ENCODE measurements at places on chromosomes 4 and X.

DNA sequence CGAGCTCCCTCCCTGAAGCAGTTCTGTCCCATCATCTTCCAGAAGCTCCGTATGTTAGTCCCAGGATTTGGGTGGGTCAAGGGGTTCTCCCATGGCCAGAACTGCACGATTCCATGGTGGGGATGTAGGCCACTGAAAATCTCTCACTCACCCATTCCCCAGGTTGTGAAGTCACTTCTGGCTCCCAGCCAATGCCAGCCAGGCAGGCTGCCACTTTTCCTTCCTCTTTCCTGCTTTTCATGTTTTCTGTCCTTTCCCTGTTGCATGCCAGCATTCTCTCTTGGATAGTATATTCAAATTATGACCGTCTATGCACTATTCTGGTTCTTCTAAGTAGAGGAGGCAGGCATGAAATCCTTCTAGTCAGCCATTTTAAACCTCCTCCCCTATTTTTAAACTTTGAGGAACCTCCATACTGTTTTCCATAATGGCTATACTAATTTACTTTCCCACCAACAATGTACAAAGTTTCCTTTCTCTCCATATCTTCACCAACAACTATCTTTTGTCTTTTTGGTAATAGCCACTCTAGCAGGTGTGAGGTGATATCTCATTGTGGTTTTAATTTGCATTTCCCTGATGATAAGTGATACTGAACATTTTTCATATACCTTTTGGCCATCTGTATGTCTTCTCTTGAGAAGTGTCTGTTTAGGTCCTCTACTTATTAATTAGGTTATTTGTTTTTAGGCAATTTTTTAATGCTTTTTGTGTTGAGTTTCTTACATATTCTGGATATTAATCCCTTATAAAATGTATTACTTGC, 182.1 kb upstream of the TET2 start:
- DNase-seq, result no peak

DNA sequence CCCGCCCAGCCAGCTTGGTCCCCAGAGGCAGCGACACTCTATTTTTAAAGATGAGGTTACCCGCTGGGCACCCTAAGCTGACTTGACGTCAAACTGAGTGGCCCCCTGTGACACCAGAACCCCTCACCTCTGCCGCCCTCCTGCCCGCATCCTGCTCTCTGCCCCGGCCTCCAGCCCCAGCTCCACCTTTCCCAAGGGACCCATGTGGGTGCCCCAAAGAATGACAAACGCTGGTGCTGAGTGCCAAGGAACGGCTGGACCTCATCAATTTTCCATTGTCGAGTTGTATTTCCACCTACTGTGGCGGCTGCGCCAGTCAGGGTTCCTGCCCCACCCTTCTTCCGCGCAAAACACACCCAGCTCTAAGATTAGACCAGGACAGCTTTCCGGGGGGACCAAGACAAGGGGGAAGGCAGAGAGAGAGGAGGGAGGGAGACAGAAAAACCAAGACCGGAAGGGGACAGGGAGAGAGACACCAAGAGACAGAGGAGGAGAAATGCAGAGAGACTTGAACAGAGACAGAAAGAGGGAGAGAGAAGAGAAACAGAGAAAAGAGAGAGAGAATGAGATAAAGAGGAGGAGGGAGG, 2.0 kb downstream of the PRKX start:
- no peak for DNase-seq

- DNase-seq, result no peak
Measured at GRCh38 chrX:107738768-107739167, 36.8 kb downstream of the TSC22D3 start.

- DNase-seq, result no peak
Measured at GRCh38 chrX:24002167-24002566, 24.8 kb downstream of the KLHL15 start.

- DNase-seq, result no peak
Measured at GRCh38 chr4:104117776-104118175, 376.9 kb downstream of the CXXC4 start.

DNA sequence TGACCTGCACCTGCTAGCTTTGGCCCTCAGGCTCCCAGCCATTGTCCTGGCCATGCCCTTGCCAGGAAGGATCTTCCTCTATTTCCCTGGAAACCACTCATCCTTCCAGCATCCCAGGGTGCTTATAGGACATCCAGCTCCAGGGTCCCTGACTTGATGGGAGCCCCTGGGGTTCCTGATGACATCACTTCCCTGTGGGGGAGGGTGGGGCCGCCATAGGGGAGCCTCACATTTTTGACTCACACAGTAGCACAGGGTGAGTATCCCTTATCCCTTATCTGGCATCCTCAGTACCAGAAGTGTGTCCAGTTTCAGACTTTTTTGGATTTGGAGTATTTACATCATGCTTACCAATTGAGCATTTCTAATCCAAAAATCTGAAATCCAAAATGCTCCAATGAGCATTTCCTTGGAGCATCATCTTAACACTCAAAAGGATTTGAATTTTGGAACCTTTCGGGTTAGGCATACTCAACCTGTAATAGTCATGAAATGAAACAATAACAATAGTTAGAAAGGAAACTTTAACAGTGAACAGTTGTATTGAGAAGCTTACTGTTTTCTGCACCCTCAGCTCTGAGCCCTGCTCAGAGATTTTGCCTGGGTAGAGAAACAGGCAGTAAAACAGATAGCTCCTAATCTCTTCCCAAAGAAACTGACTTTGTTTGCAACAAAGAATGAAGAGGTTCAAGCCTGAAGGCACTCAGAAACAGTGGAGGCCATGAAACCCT, 22.1 kb downstream of the TNIP2 start:
- DNase-seq, result no peak
